Cerebellar nuclear complex (tissue), 1 donor: ENCODE measurements at places on chromosomes 1 and 21.

GRCh38 chr1:179591592-179592580, at the start of gene TDRD5:
TSS of gene TDRD5 (plus strand) at chr1:179591832. CDS start at chr1:179592616, 784 bp downstream.
- DNase-seq = no peak

DNA sequence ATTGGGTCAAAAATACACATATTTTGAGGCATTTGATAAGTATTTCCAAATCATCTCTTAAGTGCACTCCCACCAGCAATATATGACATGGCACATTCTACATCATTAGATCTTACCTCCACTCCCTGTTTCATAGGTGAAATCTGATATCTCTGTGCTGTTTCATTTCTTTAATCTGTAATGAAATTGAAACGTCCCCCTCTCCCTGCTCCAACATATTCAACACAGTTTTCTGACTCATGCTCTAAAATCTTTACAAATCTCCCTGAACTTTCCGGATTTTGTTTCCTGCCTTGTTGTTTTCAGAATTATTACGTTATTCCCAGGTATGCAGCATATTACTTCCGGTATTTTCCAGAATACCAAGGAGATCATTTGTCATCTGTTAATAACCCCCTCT, 66.1 kb upstream of the AKT3 start:
- no peak for DNase-seq

- no peak for DNase-seq
Observed at GRCh38 chr1:108801101-108801500, 54.6 kb downstream of the STXBP3 start.

GRCh38 chr1:162660574-162660973, 28.3 kb downstream of the DDR2 start:
- no peak for DNase-seq

GRCh38 chr1:109275706-109276345, 7.1 kb downstream of the PSRC1 start:
- DNase-seq = no peak

- DNase-seq = no peak
Observed at GRCh38 chr1:118575060-118575459, 390.0 kb upstream of the SPAG17 start.

DNA sequence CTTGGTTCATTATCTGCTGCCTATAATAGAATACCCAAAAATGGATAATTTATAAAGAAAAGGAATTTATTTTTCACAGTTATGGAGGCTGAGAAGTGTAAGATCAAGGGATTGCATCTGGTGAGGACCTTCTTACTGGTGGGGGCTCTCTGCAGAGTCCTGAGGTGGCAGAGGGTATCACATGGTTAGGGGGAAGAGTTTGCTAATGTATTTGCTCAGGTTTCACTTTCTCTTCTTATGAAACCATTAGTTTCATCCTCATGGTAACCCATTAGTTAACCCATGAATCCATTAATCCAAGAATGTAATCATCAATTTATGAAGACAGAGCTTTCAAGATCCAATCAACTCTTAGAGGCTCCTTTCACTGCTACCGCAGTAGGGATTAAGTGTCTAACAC, 120.6 kb downstream of the DNM3 start:
- DNase-seq = no peak

- no peak for DNase-seq
Observed at GRCh38 chr21:45817345-45817744, 164.2 kb upstream of the COL6A1 start.

DNA sequence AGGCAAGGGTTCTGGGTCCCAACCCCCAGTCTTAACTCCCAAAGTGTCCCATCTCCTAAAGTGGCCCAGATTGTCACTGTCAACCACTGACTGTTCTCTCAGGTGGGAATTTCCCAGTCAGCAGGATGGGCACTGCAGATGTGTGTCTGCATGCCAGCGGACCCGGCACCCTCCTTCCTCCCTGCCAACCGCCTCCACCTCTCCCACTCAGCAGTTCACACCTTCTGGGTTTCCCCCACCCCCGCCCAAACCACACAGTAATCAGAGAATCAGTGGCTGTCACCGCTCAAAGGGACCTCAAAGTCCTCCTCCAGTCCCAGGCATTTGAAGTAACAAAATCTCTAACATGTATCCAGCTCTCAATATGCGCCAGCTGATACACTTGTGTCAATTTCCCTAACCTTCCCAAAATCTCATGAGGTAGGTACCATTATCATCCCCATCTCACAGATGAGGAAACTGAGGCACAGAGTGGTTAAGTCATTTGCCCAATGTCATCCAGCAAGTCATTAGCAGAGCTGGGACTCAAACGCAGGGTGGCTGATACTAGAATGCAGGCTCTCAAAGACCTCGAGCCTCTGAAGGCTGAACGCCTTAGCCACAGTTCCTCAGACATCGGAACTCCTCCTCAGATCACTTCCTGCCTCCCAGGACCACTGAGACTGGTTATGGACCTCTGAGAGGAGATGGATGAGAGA, 4.8 kb downstream of the RUNX3 start:
- no peak for DNase-seq

DNA sequence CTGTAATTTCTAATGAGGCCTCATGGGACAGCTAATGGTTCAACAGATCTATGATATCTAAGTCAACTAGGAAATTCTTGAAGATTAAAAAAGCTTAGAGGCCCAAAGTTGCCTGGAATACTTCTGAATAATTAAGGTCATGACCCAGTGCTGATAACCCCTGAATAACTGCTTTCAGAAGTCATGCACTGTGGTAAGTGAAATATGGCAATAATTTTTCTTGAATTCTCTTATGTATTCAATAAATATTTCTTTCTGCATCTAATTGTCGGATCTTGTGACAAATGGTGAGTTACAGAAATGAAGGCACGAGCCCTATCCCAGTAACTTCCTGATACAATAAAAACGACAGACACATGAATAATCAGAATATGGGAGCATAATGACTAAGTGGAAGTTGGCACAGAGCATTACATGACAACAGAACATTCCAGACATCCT, 219.3 kb upstream of the GREM2 start:
- no peak for DNase-seq

GRCh38 chr1:228101994-228102790, 933 bp downstream of the C1orf35 start:
- DNase-seq = no peak

DNA sequence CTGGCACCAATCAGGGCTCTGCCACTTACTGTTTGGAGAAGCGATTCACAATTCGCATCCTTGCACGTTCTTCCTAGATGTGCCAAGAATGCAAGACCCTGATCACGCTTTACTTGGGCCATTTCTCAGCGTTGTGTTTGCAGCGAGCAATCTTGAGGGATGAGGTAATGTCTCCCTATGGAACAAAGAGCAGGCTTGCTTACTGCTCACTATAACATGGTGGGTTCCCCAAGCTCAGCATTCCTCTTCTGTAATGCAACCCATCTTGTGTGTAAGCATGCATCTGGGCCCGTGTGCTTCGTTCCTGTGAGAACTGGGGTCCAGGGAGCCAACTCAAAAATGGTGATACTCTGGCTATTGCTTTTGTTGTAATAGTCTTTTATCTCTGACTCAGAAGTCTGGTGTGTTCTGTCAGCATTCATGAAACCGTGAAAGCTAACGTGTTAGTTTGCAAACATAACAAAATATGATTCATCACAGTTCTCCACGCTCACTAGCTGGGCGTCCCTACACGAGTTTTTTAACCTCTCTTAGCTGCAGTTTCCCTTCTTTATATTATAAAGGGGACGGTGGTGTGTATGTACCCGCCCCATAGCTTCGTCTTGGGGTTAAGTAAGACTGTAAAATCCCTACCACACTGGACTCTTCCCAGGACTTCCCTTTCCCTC, 33.3 kb downstream of the DNTTIP2 start:
- DNase-seq = no peak

GRCh38 chr21:45295576-45296365, 8.1 kb upstream of the POFUT2 start:
- no peak for DNase-seq

GRCh38 chr21:44286086-44286715, 525 bp downstream of the AIRE start:
- no peak for DNase-seq

DNA sequence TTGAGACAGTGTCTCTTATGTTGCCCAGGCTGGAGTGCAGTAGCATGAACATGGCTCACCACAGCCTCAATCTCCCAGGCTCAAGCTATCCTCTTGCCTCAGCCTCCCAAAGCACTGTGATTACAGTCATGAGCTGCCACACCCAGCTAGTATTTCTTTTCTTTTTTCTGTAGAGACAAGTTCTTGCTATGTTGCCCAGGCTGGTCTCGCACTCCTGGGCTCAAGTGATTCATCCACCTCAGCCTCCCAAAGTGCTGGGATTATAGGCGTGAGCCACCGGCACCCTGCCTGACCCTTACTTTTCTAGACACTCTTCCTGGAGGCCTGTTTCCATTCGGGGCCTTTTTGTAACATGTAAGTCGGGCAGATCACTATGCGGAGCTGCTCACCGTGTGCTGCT, 30.1 kb upstream of the SRP9 start:
- DNase-seq = no peak

DNA sequence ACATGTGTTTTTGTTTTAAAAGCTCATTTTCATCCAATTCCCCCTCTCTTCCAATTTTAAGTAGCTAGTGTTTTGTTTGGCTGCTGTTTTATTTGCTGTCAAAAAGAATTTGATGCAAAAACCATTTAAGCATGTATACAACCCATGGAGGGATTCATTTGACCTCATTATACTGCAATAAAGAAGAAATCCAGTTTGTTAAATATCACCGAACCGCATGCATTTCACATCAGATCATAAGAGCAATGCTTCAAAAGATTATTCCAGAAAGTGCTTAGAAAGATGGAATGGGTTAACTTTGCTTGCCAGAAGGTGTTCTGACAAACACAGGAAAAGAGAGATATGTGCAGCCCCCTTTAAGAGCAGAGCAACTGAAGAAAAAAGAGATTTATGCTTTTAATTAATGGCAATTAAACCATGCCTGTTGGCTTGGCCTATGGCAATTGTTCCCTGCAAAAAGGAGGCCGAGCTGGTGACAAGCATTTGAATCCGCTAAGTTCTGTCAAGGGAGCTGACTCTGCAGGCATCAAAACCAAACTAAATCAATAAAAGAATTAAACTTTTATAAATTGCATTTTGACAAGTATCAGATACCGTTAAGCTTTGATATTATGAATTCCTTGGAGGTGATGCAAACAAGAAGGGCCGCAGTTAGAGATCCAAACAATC, 14.4 kb upstream of the BARHL2 start:
- no peak for DNase-seq

DNA sequence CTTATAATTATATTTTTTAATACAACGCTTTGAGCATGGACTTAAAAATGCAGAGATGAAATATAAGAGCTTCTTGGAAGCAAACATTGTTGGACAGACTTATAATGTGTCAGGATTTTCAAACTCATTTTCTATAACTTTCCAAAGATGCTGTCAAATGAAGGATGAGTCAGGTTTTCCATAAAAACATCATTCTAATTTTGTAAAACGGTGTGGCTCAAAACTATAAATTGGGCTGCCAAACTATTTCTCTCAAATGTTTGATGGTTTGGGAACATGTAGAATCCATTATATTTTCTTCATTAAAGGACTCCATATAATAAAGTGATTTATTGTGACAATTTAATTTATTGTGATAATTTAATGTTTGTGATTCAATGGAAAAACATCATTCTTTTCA, 511.2 kb downstream of the USP25 start:
- no peak for DNase-seq

DNA sequence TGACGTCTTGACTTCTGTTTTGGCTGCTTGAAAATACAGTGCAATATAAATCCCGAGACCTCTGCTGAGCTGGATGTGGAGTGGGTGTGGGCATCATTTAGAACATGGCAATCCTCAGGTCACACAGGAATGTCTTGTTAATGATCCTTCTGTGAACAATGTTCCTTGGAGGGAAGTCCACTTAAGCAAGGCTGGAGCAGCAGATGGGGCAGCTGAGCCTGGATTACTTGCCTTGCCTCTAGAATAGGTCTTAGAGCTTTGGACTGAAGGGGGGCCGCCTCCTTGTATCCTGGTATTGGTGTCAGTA, 926 bp upstream of the SCMH1 start:
- DNase-seq = no peak

DNA sequence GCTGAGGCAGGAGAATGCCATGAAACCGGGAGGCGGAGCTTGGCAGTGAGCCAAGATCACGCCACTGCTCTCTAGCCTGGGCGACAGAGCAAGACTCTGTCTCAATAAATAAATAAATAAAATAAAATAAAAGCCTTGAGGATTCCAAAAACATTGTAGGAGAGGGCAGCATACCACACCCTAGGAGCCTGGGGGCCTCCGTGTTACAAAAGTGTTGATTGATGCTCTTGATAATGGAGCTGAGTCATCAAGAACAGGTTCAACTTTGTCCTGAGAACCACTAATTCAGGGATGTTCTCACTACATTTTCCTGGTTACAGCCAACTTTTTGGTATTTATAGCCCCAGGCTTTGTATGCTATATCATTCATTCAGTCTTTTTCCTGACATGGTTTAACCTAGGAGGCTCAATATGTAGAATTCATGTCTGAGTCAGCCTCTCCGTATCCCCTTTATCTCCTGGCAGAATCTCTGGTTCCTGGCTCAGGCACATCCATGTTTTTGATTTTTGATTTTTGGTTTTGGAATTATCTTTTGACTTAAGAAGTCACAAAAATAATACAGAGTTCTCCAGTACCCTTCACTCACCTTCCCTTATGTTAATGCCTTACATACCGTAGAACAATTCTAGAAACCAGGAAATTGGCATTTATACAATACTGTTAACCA, 69.4 kb downstream of the LRRC8D start:
- no peak for DNase-seq

DNA sequence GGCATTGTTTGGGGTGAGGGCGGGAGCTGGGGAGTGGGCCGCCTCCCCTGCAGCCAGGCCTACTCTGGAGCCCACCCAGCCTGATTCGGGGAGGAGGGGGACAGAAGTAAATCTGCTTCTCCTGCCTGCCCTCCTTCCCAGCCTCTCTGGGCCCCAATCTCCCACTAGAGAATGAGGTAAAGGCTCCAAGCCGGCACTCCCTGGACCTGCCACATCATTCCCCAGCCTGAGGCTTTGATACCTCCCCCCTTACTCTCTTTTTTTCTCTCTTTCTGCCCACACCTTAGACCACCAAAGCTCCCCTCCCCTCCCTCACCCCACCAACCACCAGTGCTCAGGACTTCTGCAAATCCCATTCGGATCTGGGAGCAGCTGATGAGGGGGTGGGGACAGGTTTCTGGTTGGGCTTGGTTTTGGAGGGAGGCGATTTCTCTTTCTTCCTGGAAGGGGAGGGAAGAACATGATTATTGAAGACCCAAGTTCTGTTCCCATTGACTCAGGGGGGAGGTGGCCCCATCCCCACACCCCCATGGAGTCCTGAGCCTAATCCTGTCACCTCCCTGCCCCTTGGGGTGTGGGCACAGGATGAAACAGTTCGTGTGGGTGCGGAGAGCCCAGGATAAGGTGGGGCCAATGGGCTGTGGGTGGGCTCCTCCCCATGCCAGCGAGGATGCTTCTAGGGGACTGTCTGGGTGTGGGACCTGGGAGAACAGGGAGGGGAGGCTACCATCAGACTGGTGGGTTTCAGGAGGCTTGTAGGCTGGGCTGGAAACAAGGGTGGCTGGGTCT, 1.3 kb downstream of the MAP7D1 start:
- no peak for DNase-seq

DNA sequence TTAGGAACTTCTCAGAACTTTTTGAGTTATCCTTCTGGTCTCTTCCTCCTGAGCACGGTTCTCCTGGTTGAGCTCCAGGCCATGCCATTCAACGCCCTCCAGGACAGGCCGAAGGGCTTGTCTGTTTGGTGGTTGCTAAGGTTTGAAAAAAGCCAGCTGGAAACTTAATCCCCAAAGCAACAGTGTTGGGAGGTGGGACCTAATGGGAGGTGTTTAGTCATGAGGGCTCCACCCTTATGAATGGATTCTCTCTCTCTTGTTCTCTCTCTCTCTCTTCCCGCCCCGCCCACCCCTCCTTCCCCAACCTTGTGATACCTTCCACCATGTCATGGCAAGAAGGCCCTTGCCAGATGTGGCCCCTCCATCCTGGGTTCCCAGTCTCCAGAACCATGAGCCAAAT, 829 bp downstream of the KCNE1 start:
- DNase-seq = no peak
